ENCODE measurements at places on chromosomes 3 and 15.

DNA sequence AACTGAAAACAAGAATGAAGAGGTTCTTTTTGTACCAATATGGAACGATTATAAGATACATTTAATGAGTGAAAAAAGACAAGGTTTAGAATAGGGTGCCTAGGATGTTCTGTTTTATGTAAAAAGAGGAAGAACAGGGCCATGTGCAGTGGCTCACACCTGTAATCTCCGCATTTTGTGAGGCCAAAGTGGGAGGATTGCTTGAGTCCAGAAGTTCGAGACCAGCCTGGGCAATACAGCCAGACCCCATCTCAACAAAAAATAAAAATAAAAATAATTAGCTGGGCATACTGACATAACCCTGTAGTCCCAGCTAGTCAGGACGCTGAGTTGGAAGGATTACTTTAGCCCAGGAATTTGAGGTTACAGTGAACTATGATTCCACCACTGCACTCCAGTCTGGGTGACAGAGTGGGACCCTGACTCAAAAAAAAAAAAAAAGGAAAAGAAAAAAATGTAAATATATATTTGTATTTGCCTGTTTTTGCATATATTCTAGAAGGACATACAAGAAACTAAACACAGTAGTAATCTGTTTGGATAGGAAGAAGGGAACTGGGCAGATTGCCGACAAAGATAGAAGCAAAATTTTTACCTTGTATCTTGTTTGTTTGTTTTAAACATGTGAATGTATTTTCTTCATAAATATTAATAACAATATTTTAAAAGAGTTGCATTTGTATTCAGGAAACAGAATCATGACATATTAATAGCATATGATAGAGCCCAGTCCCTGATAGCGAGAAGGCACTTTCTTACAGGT, 174.3 kb downstream of the SOX2 start:
- DNase-seq = no peak

DNA sequence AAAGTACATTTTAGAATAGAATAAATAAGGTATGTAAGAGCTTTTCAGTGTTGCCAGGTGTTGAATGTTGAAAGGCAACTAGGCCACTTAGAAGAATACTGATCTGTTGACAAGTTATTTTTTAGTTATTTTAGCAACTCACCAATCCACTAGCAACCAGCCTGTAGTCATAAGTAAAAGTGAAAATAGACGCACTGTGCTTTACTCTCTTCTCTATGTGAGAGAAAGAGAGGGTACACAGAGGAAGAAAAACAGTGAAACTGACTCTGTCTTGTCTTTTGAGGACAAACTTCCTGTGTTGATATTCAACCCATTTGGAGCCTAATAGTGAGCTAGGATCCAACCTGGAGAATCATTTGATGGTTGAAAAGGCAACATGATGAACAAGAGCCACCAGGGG, 327.1 kb upstream of the GOLIM4 start:
- DNase-seq = no peak

- no peak for DNase-seq
These were observed 252.3 kb upstream of the ATP10A start for GRCh38 chr15:26115229-26115943.

DNA sequence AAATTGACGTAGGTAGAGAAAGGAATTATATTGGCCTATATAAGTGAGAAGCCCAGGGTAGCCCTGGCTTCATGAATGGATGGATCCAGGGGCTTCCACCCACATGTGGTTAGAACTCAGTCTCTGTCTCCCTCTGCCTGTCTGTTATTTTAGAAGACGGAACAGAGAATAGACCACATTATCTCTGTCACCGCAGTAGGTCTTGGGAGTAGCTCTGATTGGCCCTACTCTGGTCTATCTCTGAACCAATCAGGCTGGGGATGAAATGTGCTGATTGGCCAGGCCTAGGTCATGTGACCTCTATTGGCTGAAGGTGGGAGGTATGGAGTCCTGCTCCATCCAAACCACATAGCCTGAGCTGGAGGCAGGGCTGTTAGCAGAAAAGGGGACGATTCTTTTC, 143.0 kb upstream of the PRR23C start:
- DNase-seq = no peak

GRCh38 chr3:24508423-24508839, 13.8 kb upstream of the THRB start:
- DNase-seq = no peak

DNA sequence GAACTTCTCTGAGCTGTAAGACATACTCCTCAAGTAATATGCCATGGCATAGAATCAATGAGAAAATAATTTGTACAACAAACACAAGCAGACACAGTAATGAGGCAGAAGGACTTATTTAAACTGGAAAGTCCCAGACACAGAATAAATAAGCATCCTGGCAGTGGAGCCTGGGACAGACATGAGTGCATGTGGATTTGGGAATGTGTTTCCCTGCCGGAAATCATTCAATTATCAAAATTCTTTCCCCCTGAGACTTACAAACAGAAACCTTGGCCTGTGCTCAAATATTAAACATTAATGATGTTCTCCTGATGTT, 520.1 kb downstream of the ROBO1 start:
- DNase-seq = no peak

GRCh38 chr3:152318512-152318911, 49.8 kb downstream of the MBNL1 start:
- no peak for DNase-seq
